ENCODE measurements at places on chromosomes 11 and 22.

GRCh38 chr11:130300567-130300966 lies 14.2 kb downstream of the ZBTB44 start:
- no peak for DNase-seq

DNA sequence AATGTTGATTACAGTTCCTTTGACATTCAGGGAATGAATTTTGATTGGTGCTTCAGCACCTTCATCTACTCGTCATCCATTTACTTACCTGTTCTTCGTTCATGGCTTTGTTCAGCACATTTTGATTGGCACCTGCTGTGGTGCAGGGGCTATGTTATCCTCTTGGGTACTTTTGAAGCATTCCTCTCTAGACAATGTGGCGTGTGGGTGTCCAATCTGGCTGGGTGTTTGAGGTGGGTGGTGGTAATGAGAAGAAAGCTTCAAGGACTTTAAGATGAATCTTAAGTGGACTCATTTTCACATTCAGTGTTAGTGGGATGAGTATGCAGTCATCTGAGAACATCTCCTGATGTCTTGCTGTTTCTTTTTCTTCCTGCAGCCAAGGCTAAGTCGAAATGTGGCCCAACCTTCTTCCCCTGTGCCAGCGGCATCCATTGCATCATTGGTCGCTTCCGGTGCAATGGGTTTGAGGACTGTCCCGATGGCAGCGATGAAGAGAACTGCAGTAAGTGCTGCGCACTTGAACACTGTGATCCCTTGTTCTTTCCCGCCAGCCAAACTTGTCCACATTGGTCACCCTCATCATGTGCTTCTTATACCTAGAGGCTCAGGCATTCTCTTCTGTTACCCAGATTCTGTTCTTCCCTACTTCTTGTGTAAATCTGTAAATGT lies 137.5 kb downstream of the LDLRAD3 start:
- no peak for DNase-seq

DNA sequence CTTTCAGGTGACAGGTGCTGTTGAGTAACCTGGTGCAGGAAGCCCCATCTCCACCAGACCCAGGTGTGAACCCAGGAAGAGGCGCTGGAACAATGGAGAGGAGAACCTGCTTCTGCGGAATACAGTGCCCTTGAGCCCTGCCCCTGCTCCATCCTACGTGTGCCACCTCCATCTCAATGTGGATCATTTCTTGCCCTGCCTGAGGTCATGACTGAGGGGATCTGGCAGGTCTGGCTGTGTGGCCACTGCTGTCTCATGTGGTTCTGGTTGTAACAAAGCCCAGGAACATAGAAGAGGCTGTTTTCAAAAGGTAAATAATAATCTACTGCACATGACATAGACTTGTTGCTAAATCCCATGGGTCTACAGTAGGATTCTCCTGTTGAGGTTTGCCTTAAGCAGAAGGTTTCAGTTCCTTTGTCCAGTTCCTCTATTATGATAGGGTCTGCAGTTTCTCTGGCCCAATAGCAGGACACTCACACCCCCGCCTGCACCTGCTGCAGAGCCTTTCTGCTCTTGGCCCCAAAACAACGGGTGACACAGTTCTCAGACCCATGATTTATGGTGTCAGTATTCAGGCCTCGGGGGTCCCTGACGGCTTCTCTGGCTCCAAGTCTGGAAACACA lies 113.5 kb upstream of the IGLL5 start:
- DNase-seq, result no peak

DNA sequence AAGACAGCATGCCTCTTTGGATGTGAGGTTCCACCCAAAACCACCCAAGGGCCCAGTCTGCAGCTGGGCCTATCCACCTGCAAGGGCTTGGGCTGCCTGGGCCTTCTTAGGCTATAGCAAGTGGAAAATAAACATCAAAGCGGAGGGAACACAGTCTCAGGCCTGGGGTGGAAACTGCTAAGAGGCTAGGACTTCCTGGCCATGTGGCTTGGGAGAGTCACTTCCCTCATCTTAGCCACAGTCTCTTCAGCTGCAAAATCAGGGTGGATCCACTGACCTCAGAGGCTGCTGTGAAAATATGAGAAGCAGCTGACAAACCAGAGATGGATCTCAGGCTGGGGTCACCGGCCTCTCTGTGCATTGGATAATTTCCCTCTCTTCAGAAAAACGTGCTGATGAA lies 30.6 kb upstream of the TFIP11 start:
- no peak for DNase-seq

GRCh38 chr11:103936059-103936458 lies 100.4 kb upstream of the DDI1 start:
- no peak for DNase-seq

DNA sequence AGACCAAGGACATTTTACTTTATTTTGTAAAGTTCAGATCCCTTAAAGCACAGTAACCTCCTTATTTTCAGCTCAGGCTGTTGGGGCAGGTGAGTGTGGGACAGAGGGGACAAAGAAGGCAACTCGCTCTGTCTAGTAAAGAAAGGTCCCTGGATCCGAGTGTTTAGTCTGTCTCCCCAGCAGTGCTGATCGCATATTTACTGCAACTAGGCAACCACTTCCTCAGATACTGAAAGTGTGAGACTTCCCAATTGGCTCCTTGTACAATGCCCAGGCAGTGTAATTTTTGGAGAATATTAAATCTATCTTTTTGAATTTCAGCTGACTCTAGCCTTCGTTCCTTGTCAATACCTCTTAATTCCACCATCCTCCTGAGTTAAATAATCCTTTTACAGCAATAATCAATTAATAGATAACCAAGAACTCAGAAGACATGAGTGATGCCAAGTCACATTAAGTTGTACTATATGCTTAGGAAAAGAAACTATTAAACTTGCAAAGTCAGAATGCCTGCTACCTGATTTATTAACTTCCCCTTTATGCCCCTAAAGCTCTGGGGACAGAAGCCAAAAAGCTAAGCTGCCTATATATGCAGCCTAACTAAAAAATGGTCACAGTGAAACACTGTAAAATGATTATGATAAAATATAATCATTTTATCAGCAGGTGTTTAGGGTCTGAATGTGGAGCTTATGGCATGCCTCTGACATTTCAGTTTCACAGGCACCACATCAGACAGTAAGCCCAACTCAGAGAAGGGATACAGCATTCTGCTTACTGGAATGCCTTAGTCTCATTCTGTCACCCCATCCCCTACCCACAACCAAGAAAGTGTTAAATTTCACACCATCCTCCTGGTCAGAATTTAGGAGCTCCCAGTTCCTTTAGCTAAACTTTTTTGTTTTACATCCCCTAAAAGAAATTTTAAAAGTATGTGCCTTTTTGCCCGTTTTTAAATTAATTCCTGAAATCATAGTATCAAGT lies 138.7 kb downstream of the TRIM44 start:
- DNase-seq, result no peak

- no peak for DNase-seq
Measured at GRCh38 chr22:21445437-21446127, 21.6 kb upstream of the TMEM191C start.

GRCh38 chr11:95024958-95025357 lies at the start of gene KDM4E:
TSS of gene KDM4E (plus strand) at chr11:95025258. CDS start at chr11:95025558, 300 bp downstream.
- DNase-seq, result no peak

- DNase-seq, result no peak
Measured at GRCh38 chr11:68269414-68270081, 2.2 kb downstream of the C11orf24 start.

- no peak for DNase-seq
Measured at GRCh38 chr22:27312565-27312964, 489.0 kb downstream of the MN1 start.

DNA sequence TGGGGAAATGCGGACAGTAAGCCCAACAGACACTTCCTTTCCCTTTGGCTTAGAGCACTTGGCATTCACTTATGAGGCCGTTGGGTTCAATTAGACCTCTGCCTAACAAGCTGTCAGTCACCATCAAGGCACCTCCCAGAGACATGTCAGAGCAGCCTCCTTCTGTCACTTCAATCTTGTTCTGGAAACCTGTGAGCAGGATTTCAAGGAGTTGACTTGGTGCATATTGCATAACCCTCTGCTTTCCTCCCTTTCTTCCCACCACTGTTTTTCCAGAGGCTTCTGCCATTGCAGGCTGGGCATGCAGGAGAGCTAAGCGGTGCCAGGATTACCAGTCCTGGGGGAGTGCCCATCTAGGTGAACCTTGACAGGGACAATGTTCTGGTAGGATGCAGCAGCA lies 484.2 kb upstream of the LRRC4C start:
- no peak for DNase-seq

DNA sequence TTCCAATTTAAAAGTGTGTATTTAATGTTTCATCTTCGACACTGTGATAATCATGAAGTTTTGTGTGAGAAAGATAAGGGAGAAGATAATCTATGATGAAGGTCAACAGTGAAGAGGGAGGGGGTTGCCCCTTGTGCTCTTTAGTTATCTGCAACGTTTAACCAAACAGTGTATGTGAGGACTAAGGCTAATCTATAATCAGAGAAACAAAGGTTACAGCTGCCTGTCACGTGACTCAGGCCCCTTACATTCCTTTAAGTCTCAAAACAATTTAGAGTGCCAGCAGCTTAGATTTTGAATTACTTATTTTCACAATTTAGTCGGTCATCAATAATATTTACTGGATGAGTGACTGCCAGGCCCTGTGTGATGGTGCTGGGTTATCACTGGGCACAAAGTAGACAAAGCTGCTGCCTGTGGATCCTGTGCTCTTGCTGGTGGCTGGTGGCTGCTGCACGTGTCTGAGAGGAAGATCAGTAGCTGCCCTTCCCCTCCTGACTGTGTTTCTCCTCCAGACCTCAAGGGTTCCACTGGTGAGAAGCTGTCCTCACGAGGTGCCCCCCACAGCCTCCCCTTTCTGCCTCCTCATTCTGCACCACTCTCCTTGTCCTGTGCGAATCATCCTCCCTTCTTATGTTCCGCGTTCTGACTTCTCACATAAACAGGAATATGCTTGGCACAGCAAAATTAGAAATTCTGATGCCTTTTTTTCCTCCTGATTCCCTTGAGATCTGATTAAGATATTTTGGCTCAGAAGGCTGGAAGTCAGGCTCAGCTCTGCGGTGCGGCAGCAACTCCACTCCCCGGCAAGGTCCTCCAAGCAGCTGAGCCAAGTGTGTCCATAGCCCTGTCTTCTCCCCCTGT lies 331.1 kb upstream of the B3GAT1 start:
- no peak for DNase-seq
